Transverse colon (tissue), 4 donors: ENCODE measurements at places on chromosomes 6 and 20. TPM values are rescaled to one million over a fixed set of nuclear protein-coding genes. Genes with fewer than 3 reads are reported as not detected.

DNA sequence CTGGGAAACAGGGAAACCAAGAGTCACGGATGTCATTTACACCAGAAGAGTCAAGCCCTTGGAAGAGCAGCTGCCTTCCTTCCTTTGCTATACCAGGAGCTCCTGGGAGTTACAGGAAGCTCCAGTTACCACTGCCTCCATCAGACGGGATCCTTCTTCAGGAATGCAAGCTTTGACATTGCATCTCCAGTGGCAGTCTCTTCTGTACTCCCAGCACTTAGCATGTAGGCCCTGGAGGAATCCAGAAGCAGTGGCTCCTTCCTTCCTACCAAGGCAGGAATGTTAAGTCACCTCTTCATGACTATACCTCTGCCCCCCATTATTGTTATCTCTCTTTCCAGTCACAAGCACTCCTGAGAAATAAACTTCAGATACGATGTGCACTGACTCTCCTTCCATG, 836.0 kb downstream of the MAFB start:
- H3K27me3 ChIP-seq, result no peaks in the 10 kb centered on the region
- H3K27ac ChIP-seq, result no peak overlapping the region
- no peak overlapping the region for H3K4me3 ChIP-seq
- H3K4me1 ChIP-seq, result peaks cover 23% of the 10 kb centered on the region

DNA sequence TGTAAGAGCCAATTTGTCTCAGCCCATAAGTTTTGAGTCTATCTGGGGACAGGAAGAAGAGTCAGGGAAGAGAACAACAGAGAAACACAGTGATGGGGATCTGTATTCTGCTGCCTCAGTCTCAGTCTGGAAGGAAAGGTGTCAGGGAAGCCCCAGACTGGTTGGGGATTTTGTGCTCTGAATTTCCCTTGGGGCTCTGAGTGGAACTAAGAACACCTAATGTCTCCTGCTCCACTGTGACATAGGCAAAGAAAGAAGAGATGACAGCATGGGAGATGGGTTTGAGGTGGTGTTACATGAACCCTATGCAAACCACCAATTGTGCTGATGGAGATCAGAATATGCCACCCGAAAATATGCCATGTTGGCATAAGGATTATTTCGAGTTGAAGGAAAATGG, 139.5 kb upstream of the MYLIP start:
- H3K36me3 ChIP-seq, result no peaks in the 10 kb centered on the region
- no peak overlapping the region for H3K27ac ChIP-seq
- H3K4me3 ChIP-seq, result no peak overlapping the region
- no peak for DNase-seq
- H3K27me3 ChIP-seq, result no peaks in the 10 kb centered on the region

GRCh38 chr6:16470502-16471221, 232.3 kb downstream of the GMPR start:
- no peaks in the 10 kb centered on the region for H3K27me3 ChIP-seq
- no peak overlapping the region for H3K4me3 ChIP-seq
- H3K27ac ChIP-seq, result no peak overlapping the region
- H3K4me1 ChIP-seq, result peaks cover 4% of the 10 kb centered on the region
- no peaks in the 10 kb centered on the region for H3K36me3 ChIP-seq

Gene HRH3
- total RNA-seq, result not detected

Gene NANP
- 4.0 TPM for total RNA-seq

GRCh38 chr6:79084693-79085092, 6.6 kb upstream of the PHIP start:
- no peak overlapping the region for H3K4me3 ChIP-seq
- no peaks in the 10 kb centered on the region for H3K36me3 ChIP-seq
- H3K4me1 ChIP-seq, result peaks cover 2% of the 10 kb centered on the region
- DNase-seq, result no peak

GRCh38 chr20:21577551-21577950, 63.7 kb upstream of the NKX2-2 start:
- no peak overlapping the region for H3K27ac ChIP-seq
- H3K36me3 ChIP-seq, result no peaks in the 10 kb centered on the region
- no peak for DNase-seq
- H3K27me3 ChIP-seq, result peaks cover 8% of the 10 kb centered on the region
- H3K4me3 ChIP-seq, result no peak overlapping the region

- DNase-seq, result peak; percentile 76
- no peaks in the 10 kb centered on the region for H3K36me3 ChIP-seq
- no peaks in the 10 kb centered on the region for H3K27me3 ChIP-seq
- no peaks in the 10 kb centered on the region for H3K4me1 ChIP-seq
- no peak overlapping the region for H3K4me3 ChIP-seq
These were observed 52.4 kb downstream of the CEBPB start for GRCh38 chr20:50242863-50243609.

GRCh38 chr6:106799031-106799894, 169.9 kb downstream of the QRSL1 start:
- no peak overlapping the region for H3K27ac ChIP-seq
- no peaks in the 10 kb centered on the region for H3K27me3 ChIP-seq
- DNase-seq, result no peak
- H3K36me3 ChIP-seq, result no peaks in the 10 kb centered on the region

Gene BMP6
- 1.1 TPM for total RNA-seq

- DNase-seq, result no peak
- H3K27ac ChIP-seq, result no peak overlapping the region
- H3K36me3 ChIP-seq, result no peaks in the 10 kb centered on the region
- no peaks in the 10 kb centered on the region for H3K4me1 ChIP-seq
- H3K27me3 ChIP-seq, result no peaks in the 10 kb centered on the region
These were observed 689.5 kb upstream of the EYS start for GRCh38 chr6:66396549-66396948.

DNA sequence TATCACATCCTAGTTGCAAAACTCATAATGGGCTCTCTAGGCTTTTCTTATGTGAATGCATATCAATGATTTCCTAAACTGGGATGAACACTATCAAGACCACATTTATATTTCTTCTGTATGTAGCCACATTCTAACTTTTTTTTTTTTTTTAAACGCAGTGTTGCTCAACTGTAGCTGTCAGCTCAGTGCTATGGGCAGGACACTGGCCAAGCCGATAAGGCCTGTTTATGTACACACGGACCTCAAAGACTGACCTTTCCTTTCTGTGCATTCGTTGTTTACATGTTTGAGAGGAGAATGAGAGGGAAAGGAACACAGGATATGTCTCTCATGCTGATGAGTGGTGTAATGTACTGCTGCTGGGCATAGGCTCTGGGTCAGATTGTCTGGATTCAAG, 75.1 kb upstream of the B3GAT2 start:
- DNase-seq, result no peak
- no peak overlapping the region for H3K4me3 ChIP-seq
- no peaks in the 10 kb centered on the region for H3K4me1 ChIP-seq

Gene OPN5
- not detected for total RNA-seq

DNA sequence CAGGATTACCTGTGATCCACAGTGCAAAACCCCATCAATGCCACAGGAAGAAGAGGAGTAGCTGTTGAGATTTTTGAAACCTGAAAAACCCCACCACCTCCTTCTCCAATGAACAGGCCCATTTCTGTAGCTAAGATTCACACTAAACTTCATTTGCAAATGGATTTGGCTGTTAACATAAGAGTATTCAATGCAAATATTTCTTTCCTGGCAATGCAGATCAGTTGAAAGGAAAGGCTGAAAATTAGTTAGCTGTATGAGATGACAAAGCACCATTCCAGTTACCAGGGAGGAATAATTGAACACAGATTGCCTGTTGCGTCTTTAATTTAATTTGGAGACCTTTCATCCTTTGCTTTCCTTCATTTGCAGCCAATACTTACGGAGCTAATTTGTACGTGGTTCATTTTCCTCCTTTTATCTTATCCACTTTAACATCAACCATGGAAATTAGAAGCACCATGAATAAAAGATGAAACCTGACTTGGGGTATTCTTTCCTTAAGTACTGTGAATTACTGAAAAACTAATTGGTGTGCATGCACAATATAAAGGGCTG, 4.2 kb downstream of the B3GAT2 start:
- no peak for DNase-seq
- peaks cover 61% of the 10 kb centered on the region for H3K27me3 ChIP-seq
- no peaks in the 10 kb centered on the region for H3K36me3 ChIP-seq
- H3K4me3 ChIP-seq, result no peak overlapping the region

Gene MCM9
- total RNA-seq, result 5.2 TPM

- DNase-seq, result no peak
- no peaks in the 10 kb centered on the region for H3K27me3 ChIP-seq
- no peak overlapping the region for H3K4me3 ChIP-seq
- no peaks in the 10 kb centered on the region for H3K36me3 ChIP-seq
These were observed 103.6 kb downstream of the JPH2 start for GRCh38 chr20:44083220-44083933.

GRCh38 chr6:42047790-42048405, 2.4 kb upstream of the TAF8 start:
- no peaks in the 10 kb centered on the region for H3K27me3 ChIP-seq
- peaks cover 7% of the 10 kb centered on the region for H3K36me3 ChIP-seq
- H3K27ac ChIP-seq, result peak overlapping the region; percentile 94
- peak overlapping the region; percentile 80 for H3K4me3 ChIP-seq
